Ascending aorta (tissue), 2 donors: ENCODE measurements at places on chromosomes 11 and 22.

DNA sequence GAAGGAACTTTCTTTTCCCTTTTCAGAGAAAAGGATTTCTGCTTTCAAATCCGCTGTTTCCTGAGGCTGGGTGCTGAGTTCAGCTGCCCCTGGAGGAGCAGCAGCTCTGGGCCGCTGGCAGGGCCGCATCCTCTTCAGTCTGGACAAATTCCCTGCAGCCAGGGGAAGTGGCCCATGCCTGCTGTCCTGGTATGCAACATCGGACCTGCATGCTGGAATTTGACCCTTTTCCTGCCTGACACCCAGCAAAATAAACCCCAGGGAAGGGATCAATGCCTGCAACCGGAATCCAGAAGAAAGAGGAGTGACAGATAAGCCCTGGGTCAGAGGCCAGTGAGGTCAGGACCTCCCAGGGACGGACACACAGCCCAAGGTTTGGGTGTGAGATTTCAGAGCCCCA, 54.1 kb upstream of the LINC01488 start:
- DNase-seq: no peak
- no peaks in the 10 kb centered on the region for H3K27me3 ChIP-seq
- no peak overlapping the region for H3K4me3 ChIP-seq
- H3K4me1 ChIP-seq: no peaks in the 10 kb centered on the region
- H3K36me3 ChIP-seq: no peaks in the 10 kb centered on the region
- H3K27ac ChIP-seq: no peak overlapping the region

- H3K27ac ChIP-seq: no peak overlapping the region
- no peaks in the 10 kb centered on the region for H3K4me1 ChIP-seq
- H3K36me3 ChIP-seq: no peaks in the 10 kb centered on the region
- no peak overlapping the region for H3K4me3 ChIP-seq
These were observed 104.5 kb upstream of the GRAMD1B start for GRCh38 chr11:123325533-123325932.

GRCh38 chr11:33384220-33384619, 127.0 kb downstream of the HIPK3 start:
- no peak for DNase-seq
- H3K27ac ChIP-seq: no peak overlapping the region
- H3K4me3 ChIP-seq: no peak overlapping the region
- H3K36me3 ChIP-seq: no peaks in the 10 kb centered on the region
- H3K27me3 ChIP-seq: no peaks in the 10 kb centered on the region

GRCh38 chr22:24200619-24201212, 19.4 kb downstream of the SUSD2 start:
- H3K4me3 ChIP-seq: no peak overlapping the region
- H3K27ac ChIP-seq: no peak overlapping the region
- peaks cover 14% of the 10 kb centered on the region for H3K4me1 ChIP-seq
- no peaks in the 10 kb centered on the region for H3K36me3 ChIP-seq

GRCh38 chr22:36966851-36967540, 52.3 kb downstream of the TST start:
- no peak overlapping the region for H3K27ac ChIP-seq
- H3K4me3 ChIP-seq: no peak overlapping the region
- H3K36me3 ChIP-seq: no peaks in the 10 kb centered on the region
- DNase-seq: no peak

GRCh38 chr22:29873943-29874342, 9.0 kb upstream of the MTMR3 start:
- no peak overlapping the region for H3K4me3 ChIP-seq
- no peaks in the 10 kb centered on the region for H3K27me3 ChIP-seq
- H3K36me3 ChIP-seq: no peaks in the 10 kb centered on the region
- H3K27ac ChIP-seq: no peak overlapping the region
- H3K4me1 ChIP-seq: no peaks in the 10 kb centered on the region
- no peak for DNase-seq

GRCh38 chr11:125091247-125091876, 20.1 kb downstream of the TMEM218 start:
- no peak overlapping the region for H3K27ac ChIP-seq
- no peaks in the 10 kb centered on the region for H3K27me3 ChIP-seq
- DNase-seq: no peak
- H3K36me3 ChIP-seq: peaks cover 6% of the 10 kb centered on the region
- no peak overlapping the region for H3K4me3 ChIP-seq
- H3K4me1 ChIP-seq: peaks cover 2% of the 10 kb centered on the region

- H3K4me3 ChIP-seq: no peak overlapping the region
- H3K27ac ChIP-seq: peak overlapping the region; percentile 63
- H3K36me3 ChIP-seq: no peaks in the 10 kb centered on the region
- no peaks in the 10 kb centered on the region for H3K27me3 ChIP-seq
- H3K4me1 ChIP-seq: peaks cover 13% of the 10 kb centered on the region
These were observed 91.2 kb upstream of the CSNK2A3 start for GRCh38 chr11:11444027-11444803.

DNA sequence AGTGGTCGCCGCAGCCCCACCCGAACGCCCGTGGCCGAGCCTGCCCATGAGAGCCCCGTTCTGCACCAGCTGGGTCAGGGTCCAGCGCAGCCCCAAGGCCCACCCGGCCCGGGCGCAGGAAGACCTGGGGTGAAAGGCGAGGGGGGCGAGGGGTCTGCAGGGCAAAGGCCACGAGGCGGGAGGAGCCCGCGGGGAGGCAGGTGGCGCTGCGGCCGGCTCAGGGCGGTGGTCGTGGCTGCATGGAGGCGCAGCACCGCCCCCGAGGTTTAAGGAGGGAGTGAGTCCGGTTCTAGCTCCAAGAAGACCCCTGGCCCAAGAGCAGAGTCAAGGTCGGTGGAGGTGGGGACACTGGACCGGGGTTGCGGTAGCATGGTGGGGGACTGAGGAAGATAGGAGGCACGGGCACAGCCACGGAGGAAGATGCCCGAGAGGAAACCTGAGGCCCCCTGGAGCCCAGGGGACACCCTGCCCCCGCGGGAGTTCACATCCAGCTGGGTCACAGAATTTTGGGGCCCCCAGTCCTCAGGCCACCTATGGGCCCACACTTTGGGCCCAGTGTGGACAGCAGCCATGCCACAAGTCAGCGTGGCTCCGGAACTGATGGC, 514 bp upstream of the HDAC10 start:
- H3K4me3 ChIP-seq: peak overlapping the region; percentile 57
- H3K27me3 ChIP-seq: no peaks in the 10 kb centered on the region

DNA sequence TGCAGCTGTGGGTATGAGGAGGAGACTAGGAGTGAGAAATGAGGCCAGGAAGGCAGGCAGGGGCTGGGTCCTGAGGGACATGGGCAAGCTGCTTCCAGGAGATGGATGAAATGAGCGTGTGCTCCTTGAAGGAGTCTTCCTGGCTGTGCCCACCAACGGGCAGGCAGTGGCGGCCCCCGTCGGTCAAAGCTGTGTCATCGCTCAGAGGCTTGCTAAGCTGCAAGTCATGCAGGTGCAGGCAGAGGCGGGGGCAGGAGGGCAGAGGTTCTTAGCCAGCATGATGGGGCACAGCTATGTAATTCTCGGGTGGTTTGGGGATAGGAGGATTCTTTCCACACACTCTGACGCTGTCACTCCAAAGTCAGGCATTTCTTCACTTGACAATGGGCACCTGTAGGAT, 12.5 kb upstream of the PEX26 start:
- H3K4me3 ChIP-seq: no peak overlapping the region
- no peak overlapping the region for H3K27ac ChIP-seq
- no peak for DNase-seq
- H3K27me3 ChIP-seq: no peaks in the 10 kb centered on the region
- peaks cover 9% of the 10 kb centered on the region for H3K4me1 ChIP-seq

- H3K36me3 ChIP-seq: no peaks in the 10 kb centered on the region
- H3K27ac ChIP-seq: peak overlapping the region; percentile 83
- no peaks in the 10 kb centered on the region for H3K27me3 ChIP-seq
- peaks cover 8% of the 10 kb centered on the region for H3K4me1 ChIP-seq
These were observed 39.7 kb upstream of the ACCSL start for GRCh38 chr11:44008088-44008501.

DNA sequence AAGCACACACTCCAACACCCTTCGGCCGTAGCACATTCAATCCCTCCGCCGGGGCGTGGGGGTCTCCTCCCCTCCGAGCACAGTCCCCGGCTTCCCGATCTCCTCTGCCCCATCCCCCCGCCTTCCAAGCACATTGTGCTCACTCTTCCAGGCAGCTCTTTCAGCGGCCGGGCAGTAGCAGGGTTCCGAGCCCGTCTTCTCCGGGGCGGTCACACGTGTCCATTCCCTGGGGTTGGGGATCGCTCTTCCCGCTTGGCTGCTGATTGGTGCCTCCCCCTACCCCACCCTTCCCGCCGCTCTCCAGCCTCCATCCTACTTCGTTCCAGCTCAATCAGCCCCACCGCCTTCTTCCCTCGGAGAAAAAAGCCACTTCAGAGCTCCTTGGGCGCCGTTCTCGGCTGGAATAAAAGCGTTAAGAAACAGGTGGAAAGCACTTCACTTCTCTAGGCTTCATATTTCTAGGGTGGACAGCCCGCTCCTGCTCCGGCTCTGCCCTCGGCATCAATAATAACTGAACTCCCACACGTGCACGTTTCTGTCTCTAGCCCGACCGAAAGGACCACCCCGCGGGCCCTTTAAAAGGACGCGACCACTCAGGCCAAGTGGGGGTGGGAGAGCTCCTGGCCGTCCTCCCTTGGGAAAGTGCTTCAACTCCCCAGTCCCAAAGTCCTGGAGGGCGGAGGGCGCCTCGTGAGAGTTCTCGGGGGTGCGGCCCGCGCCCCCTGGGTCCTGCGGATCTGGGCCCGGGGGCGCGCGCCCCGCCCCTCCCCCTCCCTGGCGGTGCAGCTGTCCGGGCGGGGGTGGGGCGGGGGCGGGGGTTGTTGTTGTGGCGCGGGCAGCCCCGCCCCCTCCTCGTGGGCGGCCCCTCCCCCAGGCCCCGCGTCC, 464 bp upstream of the CECR2 start:
- no peak for DNase-seq
- H3K27ac ChIP-seq: no peak overlapping the region
- peaks cover 12% of the 10 kb centered on the region for H3K27me3 ChIP-seq
- H3K4me3 ChIP-seq: peak overlapping the region; percentile 62
- H3K36me3 ChIP-seq: no peaks in the 10 kb centered on the region
- peaks cover 12% of the 10 kb centered on the region for H3K4me1 ChIP-seq

GRCh38 chr11:118648291-118648690, 31.2 kb downstream of the TREH start:
- no peak overlapping the region for H3K27ac ChIP-seq
- no peak for DNase-seq
- H3K36me3 ChIP-seq: peaks cover 97% of the 10 kb centered on the region
- H3K4me1 ChIP-seq: no peaks in the 10 kb centered on the region
- H3K4me3 ChIP-seq: no peak overlapping the region

- no peaks in the 10 kb centered on the region for H3K36me3 ChIP-seq
- no peaks in the 10 kb centered on the region for H3K4me1 ChIP-seq
- H3K4me3 ChIP-seq: no peak overlapping the region
- no peak for DNase-seq
- no peaks in the 10 kb centered on the region for H3K27me3 ChIP-seq
These were observed 55.4 kb downstream of the PDE2A start for GRCh38 chr11:72618803-72619202.

- H3K27ac ChIP-seq: no peak overlapping the region
- no peaks in the 10 kb centered on the region for H3K4me1 ChIP-seq
These were observed 243.6 kb upstream of the LUZP2 start for GRCh38 chr11:24253237-24253760.

DNA sequence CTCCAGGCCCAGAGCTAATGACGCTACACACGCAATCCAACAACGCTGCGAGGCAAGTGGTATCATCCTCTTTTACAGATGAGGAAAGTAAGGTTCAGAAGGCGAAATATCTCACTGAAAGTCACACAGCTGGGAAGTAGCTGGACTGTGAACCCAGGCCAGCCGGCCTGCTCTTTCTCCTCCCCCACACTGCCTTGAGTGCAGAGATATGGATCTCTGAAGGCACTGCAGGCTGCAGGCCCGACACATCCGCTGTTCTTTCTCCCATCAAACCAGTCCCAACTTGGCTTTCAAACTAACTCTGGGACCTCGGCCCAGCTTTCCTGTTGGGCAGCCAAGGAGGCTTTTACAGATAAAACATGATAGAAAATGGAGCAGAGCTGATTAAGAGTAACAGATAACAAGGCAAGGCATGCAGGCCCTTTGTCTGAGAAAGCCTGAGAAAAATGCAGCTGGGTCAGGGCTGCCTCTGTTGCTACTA, 64.0 kb upstream of the PTPRJ start:
- peak overlapping the region; percentile 79 for H3K27ac ChIP-seq
- H3K36me3 ChIP-seq: no peaks in the 10 kb centered on the region
- H3K27me3 ChIP-seq: no peaks in the 10 kb centered on the region

GRCh38 chr11:62897311-62897710, 16.6 kb downstream of the SLC3A2 start:
- H3K27ac ChIP-seq: no peak overlapping the region
- H3K36me3 ChIP-seq: no peaks in the 10 kb centered on the region

DNA sequence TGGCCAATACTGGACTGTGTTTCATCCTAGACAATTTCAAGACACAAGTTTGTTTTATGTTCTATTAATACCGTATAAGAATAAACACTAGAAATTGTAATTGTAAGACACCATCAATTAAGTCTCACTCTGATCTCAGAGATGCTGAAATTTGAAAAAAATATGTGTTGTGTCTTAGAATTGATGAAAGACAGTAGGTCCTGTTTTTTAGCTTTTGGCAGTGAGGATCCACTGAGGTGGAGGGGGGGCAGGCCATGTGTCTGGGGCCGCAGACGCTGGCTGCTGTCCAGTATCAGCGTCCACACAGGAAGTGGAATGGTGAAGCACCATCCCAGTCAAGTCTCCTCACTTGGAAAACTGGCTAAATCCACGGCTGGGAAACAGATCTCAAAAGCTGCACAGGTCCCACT, 22.5 kb upstream of the ALG8 start:
- DNase-seq: no peak
- no peaks in the 10 kb centered on the region for H3K27me3 ChIP-seq
- H3K36me3 ChIP-seq: no peaks in the 10 kb centered on the region
- no peak overlapping the region for H3K4me3 ChIP-seq
- peak overlapping the region; percentile 60 for H3K27ac ChIP-seq

GRCh38 chr22:48644108-48644507, 1183.6 kb downstream of the BRD1 start:
- DNase-seq: no peak
- H3K4me1 ChIP-seq: no peaks in the 10 kb centered on the region
- no peaks in the 10 kb centered on the region for H3K27me3 ChIP-seq

- H3K4me1 ChIP-seq: no peaks in the 10 kb centered on the region
- no peaks in the 10 kb centered on the region for H3K36me3 ChIP-seq
- no peak for DNase-seq
- H3K27ac ChIP-seq: no peak overlapping the region
- no peak overlapping the region for H3K4me3 ChIP-seq
These were observed 178.3 kb downstream of the SNX19 start for GRCh38 chr11:130737866-130738431.
